Activated CD8-positive, alpha-beta memory T cell treated with anti-CD3 and anti-CD28 coated beads for 4 hours (primary cell): ENCODE measurements at places on chromosomes 7 and 10.

DNA sequence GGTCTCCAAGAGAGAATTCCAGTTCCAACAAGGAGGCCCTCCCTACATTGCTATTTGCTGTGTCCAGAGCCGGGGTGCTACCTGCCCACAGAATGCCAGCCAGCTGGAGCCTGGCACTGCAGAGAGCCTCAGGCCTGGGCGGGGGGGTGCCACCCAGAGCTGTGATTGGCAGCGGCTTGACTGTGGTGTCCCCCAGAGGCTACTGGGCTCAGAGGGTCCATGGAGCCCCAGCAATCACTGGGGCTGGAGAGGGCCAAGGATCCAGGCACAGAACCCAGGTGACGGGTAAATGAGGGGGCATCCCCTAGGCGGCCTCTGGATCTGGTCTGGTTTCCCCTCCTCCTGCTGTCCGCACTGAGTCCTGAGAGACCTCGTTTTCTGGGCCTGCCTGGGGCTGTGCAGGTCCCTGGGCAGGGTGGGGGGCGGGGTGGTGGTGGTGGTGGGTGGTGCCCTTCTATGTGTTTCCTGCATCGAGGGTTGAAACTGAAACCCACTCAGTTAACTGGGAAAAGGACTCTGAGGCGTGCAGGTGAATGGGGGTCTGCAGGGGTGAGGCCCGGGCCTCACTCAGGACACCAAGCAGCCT is 12.6 kb downstream of the DPYSL4 start:
- DNase-seq = no peak

DNA sequence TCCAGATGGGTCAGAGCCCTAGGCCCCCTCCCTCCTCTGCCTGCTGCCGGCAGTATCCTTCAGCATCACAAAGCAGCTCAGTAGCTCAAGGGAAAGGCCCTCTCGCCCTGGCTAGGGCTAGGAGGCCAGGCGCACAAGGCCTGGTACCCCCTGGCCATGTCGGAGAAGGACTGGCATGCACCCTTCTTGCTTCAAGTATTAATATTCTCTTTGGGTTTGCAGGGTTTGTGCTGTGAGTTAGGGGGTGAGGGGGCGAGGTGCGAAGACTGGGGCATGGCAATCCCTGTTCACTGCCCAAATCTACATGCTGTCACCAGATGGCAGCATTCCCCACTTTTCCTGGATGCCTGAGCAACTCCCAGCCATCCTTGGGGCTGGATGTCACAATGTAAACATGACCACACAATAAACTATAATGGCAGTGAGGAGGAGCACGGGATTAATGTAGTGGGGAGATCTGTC is 105.2 kb downstream of the NEURL1 start:
- no peak for DNase-seq

GRCh38 chr10:92737484-92737883 is 47.7 kb downstream of the HHEX start:
- no peak for DNase-seq

- DNase-seq = peak; percentile 54
Measured at GRCh38 chr10:62050893-62051433, 149.5 kb downstream of the ARID5B start.

- DNase-seq = no peak
Measured at GRCh38 chr10:1177936-1178335, 121.8 kb downstream of the WDR37 start.

DNA sequence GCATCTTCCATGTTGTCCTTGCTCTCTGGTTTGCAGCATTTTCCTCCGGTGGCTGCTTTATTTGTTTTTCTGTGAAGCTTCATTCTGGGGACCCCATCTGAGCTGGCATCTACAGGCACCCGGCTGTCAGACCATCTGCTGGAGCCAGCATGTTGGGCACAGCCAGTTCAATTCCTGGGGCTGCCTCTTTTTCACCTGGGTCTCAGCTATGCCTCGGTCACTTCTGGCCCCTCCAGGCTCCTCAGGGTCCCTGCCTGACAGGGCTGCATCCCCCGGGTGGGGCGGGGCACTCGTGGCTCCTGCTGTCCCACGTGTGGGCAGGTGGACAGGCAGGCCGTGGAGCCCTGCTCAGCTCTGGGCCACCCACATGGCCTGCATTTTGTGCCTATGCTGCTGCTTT is 8.1 kb downstream of the SCART1 start:
- DNase-seq = no peak

DNA sequence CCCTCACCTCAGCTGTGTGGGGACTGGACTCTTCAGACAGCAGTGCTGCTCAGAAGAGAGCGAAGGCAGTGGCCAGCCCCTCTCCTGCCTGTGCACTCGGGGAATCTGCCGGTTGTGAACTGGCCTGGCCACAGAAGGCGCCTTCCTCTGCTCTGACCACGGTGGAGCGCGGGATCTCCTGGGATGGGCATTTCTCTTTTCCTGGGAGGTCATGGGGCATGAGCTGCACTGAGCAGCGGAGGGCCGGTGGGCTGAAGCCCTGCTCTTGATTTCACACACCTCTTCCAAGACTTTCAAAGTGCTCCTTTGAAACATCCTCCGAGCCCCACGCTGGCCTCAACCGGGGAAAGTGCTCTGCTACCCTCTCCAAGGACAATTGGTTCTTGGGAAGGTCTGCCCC is 125.6 kb upstream of the FAM20C start:
- DNase-seq = no peak

- DNase-seq = no peak
Measured at GRCh38 chr10:119896061-119896655, 3.6 kb downstream of the SEC23IP start.

GRCh38 chr7:19561121-19561805 is 147.6 kb downstream of the POLR1F start:
- no peak for DNase-seq
